ENCODE measurements at places on chromosomes 7 and 10.

DNA sequence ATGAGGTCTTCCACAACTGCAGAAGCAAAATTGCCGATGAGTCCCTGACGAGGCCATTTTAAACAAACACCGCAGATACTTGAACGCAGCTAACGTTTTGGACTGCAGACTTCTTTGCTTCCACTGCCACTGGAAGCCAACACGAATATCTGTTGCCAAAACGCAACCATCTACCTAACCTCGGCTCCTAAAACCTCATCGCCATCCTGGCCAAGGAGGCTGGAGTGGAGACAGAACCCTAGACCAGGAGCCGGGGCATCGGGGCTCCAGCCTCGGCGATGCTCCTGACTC is 493 bp downstream of the WDR91 start:
- no peak for DNase-seq

DNA sequence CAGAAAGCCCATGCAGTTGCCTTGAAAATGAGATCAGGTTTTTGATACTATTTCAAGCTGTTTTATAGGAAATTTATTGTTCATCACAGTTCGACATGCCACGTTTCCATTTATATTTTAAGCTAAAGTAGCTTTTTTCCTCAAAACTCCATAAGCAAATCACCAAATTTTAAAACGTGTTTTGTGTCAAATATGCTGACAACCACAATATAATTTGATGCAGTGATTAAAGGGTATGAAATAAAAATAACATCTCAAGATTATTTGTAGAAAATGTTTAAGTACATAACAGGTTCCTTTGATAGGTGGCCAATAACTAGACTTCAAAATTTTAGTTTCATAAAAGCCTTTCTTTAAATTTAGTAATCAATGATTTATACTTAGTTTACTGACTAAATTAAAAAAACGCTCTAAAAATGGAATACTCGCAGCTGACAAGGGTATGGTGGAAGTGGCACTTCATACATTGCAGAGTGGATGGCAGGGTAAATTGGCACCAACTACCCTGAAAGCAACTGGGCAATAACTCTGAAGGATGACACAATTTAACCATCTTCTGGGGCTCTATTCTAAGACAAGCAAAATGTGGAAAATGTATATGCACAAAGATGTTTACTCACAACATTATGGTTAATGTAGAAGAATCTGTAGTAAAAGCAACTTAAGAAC is 481.6 kb downstream of the TNS3 start:
- no peak for DNase-seq

- DNase-seq: no peak
Observed at GRCh38 chr7:1021366-1021765, 23.0 kb upstream of the GPR146 start.

GRCh38 chr7:137820156-137820555 is 26.6 kb downstream of the DGKI start:
- DNase-seq: no peak

GRCh38 chr10:120381931-120382330 is 75.1 kb upstream of the PLPP4 start:
- no peak for DNase-seq

GRCh38 chr7:156642306-156643045 is 1.9 kb downstream of the RNF32 start:
- DNase-seq: no peak

GRCh38 chr10:24382045-24382444 is 173.1 kb downstream of the KIAA1217 start:
- DNase-seq: no peak

DNA sequence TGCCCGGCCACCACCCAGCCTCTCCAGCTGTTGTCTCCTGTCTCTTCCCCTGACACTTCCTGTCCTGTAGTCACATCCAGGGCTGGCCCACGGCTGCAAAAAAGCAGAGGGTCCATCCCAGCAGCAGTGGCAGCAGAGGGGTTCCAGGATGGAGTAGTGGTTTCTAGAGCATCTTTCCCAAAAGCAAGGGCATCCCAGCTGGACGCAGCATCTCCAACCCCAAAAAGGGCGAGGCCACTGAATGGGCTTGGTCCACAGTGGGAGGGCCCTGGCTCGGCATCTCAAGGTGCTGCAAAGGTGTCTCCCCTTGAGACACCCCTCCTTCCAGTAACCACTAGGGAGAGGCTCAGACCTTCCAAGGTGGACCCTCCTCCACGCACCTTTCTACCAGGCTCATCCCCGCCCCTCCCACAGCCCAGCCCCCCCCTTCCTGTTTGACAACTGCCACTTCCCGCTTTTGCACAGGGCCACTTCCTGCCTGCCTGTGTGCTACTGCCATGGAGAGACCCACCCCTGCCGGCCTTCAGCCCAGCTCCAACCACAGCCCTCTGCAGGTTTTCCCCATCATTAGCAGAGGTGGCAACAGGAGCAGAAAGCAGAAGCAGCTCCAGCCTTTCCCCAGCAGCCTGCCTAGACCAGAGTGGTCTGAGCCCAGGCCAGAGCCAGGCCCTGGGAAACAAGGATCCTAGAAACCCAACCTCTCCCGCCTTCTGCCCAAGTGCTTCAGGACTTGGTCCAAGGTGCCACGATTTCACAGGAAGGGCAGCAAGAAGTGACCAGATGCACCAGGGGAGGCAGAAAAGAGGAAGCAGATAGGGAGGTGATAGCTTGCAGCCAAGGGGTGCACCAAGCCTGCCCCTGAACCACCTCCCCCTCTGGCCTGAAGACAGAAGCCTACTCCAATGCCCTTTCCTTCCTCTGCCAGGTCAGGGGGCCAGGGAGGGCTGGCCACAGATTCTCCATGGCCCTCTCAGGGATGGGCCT is 8.6 kb downstream of the CAMK2G start:
- DNase-seq: no peak

DNA sequence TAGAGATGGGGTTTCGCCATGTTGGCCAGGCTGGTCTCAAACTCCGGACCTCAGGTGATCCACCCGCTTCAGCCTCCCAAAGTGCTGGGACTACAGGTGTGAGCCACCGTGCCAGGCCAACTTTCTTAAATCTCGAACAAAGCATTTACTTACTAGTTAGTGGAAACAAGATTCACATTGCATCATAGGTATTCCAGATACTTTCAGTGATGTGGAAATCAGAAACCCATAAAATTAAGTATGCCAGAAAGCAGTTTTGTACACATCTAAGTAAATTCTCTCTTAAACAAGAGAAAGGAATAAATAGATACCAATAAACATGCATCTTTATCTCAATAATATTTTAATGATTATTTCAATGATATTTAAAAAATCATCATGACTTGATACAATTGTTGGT is 75.5 kb downstream of the DGKI start:
- DNase-seq: no peak

DNA sequence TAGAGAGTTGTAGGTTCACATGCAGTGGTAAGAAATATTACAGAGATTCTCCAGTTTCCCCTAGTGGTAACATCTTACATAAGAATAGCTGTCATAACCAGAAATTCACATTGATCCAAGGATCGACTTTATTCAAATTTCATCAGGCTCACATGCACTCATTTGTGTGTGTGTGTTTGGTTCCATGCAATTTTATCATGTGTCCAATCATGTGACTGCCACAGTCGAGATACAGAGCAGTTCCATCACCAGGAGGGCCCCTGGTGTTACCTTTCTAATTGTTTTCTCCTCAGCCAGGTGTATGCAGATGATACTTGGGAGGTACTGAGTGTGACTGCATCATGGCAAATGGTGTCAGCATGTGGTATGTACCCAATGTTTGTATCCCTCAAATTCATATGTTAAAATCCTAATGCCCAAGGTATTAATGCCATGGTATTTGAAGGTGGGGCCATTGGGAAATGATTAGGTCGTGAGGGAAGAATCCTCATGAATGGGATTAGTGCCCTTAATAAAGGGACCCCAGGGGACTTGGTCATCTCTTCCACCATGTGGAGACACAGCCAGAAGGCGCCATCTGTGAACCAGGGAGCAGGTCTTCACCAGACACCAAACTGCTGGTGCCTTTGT is 126.3 kb downstream of the CXCL12 start:
- no peak for DNase-seq

GRCh38 chr7:86778271-86778670 is 134.6 kb downstream of the GRM3 start:
- peak; percentile 15 for DNase-seq

GRCh38 chr7:68524126-68524525 is 1074.1 kb upstream of the AUTS2 start:
- DNase-seq: no peak

GRCh38 chr10:1475098-1475591 is 262.2 kb downstream of the ADARB2 start:
- no peak for DNase-seq

DNA sequence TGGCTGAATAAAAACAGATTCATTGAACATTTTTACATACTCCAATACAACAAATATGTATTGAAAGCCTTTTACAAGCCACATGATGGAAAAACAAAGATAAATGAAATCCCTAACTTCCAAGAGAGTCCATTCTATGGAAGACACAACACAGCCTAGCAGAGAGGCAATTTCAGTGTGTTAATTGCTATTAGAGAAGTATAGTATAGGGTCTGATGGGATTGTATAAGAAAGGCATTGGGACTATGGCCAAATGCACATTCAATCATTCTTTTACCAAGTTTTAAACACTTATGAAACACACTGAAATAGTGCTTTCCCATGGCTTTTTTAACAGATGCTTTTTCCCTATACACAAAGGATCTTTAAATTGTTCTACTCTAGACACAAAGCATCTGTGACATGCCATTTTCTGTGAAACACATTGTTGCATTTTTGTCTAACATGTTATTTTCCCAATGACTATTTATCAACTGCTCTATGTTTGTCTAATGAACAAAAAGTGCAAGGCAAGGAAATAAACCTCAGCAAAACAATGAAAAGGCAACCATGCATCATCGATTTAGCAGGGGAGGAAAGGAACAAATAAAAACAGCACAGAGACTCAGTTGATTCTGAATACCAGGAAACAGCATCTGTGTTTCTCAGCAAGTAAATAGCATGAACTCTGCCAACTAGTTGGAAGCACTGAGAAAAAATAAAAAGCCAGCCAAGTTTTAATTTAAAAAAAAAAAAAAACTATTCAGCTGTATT is 42.4 kb upstream of the PHYHIPL start:
- no peak for DNase-seq

GRCh38 chr10:33032654-33033151 is 74.7 kb upstream of the ITGB1 start:
- DNase-seq: no peak

GRCh38 chr7:105765846-105766245 is 110.6 kb downstream of the ATXN7L1 start:
- no peak for DNase-seq

- DNase-seq: no peak
Observed at GRCh38 chr10:28691187-28691694, 13.9 kb downstream of the BAMBI start.

DNA sequence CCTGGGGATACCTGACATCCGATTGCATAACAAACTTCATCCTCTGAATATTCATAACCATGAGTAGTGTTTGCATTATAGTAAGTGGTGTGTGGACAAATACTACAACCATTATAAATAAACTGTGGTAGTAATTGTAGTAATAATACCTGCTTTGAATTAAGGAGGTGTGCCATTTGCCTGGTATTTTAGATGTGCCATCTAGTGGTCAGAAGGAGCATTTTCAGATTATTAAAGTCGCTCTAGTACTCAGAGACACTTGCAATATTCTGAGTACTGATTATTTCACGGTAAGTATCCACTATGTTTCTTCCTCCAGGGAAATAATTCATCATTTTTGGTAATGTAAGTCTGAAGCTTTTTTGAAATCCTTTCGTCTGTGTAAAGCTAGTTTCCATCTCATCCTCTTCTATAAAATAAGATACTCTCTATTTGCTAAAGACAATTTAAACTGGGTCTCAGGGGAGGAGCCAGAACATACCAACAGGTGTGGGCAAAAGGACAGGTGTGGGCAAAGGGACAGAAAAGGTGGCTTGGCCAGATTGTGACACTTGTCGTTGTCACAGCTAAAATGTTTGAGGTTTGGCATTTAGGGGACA is 115.3 kb upstream of the WDR11 start:
- peak; percentile 24 for DNase-seq

DNA sequence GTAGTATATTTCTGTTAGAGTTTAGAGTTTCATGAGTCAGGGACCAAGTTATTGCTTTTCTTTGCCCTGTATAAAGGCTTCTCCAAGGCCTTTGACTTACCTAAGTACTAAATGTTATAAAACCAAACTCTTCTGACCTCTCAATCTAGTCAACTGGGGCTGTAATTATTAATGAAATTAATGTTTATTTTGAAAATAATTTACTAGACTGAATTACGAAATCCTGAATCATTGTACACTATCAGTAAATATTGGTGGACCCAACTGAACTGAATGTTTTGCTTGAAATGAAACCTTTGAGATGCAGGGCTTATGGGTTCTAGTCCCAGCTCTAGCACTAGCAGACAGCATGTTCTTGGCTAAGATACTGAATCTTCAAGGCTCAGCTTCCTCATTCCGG is 1.7 kb upstream of the CYP2C9 start:
- DNase-seq: no peak

- peak; percentile 33 for DNase-seq
Observed at GRCh38 chr7:883055-884021, 7.0 kb downstream of the GET4 start.

GRCh38 chr7:159070431-159071148 is 74.1 kb downstream of the VIPR2 start:
- DNase-seq: no peak

- DNase-seq: no peak
Observed at GRCh38 chr10:124943301-124944092, 1.6 kb downstream of the ZRANB1 start.

- no peak for DNase-seq
Observed at GRCh38 chr10:102624094-102624493, 20.2 kb upstream of the TRIM8 start.

GRCh38 chr7:3668743-3669142 is 367.7 kb downstream of the SDK1 start:
- no peak for DNase-seq
